ENCODE measurements at places on chromosomes 13 and 19.

DNA sequence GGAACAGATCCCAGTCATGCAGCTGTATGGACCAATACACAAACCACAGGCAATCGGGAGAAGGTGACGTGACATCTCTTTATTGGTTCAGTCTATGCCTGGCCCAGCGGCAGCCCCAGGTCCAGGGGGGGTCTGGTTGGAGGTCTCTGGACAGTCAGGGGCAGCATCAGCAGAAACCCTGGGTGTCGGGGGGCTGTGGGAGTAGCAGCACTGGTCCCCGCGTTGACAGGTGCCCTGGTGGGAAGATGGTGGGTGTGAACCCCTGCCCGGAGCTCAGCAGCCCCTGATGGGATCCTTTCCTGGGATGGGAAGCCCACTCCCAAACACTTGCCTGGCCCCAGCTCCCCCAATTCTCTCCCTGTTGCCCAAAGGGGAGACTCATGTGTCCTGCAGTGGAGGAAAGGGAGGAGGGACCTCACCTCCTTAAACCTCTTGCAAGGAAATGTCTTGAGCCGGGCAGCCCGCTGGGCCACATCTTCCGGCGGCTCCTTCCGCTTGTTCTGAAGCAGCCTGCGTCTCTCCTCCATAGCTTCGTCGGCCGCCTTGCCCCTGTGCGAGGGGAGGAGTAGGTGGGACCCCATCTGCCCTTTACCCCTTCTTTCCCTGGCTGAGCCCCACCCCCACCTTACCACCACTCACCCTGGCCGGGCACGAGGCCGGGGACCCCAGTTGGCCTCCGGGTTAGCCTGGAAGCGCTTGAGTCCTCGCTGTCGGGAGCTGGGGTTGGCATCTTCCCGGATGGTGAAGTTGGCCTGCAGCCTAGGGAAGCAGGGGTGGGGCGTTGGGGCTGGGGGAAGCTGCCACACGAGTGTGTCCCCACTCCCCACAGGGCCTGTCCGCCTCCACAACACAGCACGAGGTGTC lies 2.4 kb upstream of the LYL1 start:
- no peak for DNase-seq

DNA sequence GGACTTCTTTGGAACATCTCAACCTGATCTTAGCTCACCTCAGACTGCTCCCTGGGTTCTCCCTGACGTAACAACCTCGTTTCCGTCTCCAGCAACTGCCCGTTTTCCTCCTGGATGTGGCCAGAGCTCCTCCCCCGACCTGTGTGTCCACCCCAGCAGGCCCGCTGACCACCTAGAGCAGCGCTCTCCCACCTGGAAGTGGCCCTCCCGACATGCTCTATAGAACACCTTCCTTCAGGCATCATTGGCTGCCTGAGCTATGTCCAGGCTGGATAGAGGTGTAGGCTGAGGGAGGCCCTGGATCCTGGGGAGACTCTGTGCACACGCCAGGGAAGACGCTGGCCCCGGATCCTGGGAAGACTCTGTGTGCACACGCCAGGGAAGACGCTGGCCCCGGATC lies 81.3 kb downstream of the TEX29 start:
- no peak for DNase-seq

GRCh38 chr19:38922482-38922881 lies 8.1 kb downstream of the SARS2 start:
- DNase-seq, result no peak

- no peak for DNase-seq
Observed at GRCh38 chr19:29372461-29372860, 153.3 kb upstream of the VSTM2B start.

DNA sequence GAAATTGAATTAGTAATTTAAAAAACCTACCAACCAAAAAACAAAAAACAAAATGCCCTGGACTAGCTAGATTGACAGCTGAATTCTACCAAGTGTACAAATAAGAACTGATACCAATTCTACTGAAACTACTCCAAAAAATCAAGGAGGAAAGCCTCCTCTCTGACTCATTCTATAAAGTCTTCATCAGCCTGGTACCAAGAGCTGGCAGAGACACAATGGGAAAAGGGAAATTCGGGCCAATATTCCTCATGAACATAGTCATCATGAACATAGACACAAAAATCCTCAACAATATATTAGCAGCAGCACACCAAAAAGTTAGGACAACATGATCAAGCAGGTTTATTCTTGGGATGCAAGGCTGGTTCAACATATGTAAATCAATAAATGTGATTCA lies 2667.7 kb upstream of the PCDH20 start:
- no peak for DNase-seq

- DNase-seq, result no peak
Observed at GRCh38 chr13:80441968-80442367, 101.0 kb upstream of the SPRY2 start.

- DNase-seq, result no peak
Observed at GRCh38 chr13:51405176-51405575, 47.7 kb downstream of the INTS6 start.

DNA sequence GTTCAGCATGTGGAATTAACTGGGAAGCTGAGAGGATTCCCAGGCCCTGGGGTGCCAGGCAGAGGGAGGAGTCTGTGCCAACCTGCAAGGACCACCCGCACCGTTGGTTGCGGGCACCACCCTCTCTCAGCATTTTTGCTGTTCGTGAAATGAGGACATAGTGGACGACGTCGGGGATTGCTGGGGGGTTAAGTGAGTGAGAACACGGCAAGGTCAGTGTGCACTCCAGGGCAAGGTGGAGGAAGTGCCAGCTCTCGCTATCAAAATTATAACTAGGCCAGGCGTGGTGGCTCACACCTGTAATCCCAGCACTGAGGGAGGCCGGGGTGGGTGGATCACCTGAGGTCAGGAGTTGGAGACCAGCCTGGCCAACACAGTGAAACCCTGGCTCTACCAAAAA lies 2.2 kb downstream of the FXYD3 start:
- no peak for DNase-seq

- DNase-seq, result no peak
Observed at GRCh38 chr19:49847731-49848696, 2.9 kb upstream of the PTOV1 start.

- DNase-seq, result no peak
Observed at GRCh38 chr19:35055715-35056179, 14.2 kb downstream of the HPN start.

GRCh38 chr19:58473775-58474174 lies 2.4 kb upstream of the ZNF446 start:
- no peak for DNase-seq

DNA sequence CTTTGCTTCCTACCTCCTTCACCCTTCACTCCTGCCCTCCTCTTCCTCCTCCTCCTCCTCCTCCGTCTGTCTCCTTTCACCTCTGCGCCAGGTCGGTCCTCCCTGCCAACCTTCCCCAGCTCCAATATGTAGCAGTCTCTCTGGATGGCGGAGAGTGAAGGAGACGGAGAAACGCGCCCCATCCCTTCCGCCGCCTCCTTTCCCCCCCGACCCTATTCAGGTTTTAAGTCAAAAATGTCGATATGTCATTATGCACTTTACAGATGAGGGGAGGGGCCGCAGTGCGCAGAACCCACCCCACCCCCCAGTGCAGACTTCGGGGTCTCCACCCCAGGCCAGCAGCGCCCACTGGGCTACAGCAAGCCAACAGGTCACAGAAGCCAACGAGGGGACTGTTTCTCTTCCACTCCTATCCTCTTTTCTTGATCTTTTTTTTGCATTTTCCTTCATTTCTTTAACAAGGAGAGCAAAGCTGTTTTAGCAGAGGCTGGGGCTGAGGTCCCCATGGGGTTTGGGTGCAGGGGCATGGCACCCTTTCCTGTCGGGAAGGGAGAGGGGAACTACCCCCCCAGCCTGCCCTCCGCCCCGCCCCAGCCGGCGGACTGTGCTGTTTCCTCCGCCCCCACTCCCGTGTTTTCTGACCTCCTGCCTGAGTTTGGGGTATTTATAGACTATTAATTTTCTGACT lies 9.2 kb downstream of the MIDN start:
- DNase-seq, result no peak

DNA sequence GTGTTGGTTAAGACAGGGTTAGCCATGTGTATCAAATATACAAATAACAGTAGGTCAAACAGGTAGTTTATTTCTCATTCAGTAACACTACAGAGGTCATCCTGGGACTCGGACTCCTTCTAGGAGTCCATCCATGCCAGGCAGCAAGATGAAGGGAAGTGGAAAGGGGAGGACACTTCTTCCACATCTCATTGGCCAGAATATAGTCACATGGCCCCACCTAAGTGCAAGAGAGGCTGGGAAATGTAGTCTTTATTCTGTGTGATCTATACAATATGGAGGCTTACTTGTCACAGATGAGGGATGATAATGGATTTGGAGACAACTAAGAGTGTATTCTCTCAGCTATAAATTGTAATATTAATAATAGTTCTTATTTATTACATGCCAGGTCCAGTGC lies 31.1 kb downstream of the RDH8 start:
- DNase-seq, result no peak

- DNase-seq, result no peak
Observed at GRCh38 chr19:38640368-38640767, 7.1 kb upstream of the ACTN4 start.

DNA sequence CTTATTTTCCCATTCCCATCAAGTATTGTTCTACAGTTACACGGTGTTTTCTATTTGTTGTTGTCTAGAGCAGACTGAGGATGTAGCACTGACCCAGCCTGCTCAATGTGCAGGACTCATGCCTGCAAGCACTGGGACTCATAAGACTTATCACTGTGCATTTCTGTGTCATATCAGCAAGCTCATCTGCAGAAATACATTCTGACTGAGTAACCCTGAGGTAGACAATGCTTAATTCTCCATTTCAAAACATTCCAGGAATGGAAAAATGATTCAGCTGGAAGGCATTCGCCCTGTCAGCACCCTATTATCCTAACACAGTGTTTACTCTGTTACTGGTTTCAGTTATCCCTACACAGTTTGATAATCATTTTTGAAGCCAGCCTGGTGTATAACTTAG lies 2506.4 kb downstream of the PCDH9 start:
- DNase-seq, result no peak

DNA sequence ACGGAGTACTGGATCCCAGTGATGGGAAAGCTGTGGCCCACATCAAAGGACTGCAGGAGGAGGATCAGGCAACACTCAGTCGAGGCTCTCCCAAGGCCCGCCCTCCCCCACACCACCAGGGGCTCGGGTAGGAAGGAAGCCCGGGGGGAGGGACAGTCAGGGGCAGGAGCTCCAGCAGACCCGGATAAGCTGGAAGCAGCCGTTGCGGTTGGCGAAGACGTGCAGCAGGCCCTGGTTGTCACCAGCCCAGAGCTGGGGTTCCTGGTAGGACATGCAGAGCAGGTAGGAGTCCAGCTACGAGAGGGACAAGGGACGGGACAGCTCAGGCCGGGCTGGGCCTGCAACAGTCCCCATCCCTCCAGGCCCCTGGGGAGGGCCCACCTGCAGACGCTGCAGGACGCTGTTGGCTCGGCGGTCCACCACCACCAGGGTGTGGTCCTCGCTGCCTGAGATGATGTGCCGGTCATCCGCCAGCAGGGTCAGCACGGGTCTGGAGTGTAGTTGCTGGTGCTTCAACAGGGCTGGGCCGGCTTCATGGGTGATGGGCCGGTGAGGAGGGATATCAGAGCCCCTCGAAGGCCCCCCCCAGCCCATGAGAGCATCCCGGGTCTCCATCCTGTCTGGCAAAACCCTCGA lies 1.9 kb downstream of the GNG14 start:
- no peak for DNase-seq

GRCh38 chr19:14402332-14403144 lies 16.6 kb downstream of the DDX39A start:
- DNase-seq, result no peak

All from activated CD8-positive, alpha-beta memory T cell treated with anti-CD3 and anti-CD28 coated beads for 4 hours (primary cell).